LoVo (cell line): ENCODE measurements at places on chromosomes 13 and 19.

GRCh38 chr19:58582985-58583384 lies 9.8 kb upstream of the MZF1 start:
- DNase-seq = no peak

DNA sequence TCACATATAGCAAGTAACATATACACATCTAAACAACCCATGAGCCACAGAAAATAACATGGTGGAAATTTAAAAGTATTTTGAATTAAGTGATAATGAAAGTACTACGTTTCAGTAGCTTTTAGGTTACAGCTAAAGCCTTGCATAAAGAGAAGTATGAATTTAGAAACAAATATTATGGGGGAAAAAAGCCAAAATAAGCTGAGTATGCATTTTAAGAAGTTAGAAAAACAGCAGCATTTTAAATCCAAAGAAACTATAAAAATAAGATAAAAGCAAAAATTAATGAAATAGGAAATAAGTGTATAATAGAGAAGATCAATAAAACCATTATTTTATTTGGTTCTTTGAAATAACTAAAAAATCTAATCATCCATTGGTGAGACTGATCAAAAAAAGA lies 89.8 kb upstream of the ARHGEF7 start:
- no peak for DNase-seq

DNA sequence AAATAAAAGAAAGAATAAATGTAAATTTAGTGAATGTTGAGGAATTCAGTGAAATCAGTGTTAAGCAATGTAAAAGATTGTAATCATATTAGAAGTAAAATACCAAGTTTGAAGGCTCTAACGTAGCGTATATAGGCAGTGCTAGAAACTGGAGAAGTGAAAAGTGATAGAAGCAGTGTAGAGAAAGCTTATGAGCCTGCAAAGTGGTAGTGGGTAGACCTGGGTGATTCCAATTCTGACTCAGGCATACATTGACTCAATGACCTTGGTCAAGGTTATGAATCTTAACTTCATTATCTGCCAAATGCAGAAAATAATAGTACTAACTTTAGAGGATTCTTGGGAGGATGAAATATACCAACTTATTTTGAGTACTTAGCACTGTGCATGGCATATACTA lies 4.1 kb downstream of the SLC10A2 start:
- no peak for DNase-seq

- no peak for DNase-seq
Observed at GRCh38 chr19:6362027-6362350, 658 bp downstream of the CLPP start.

GRCh38 chr13:23504180-23504579 lies 66.0 kb upstream of the TNFRSF19 start:
- DNase-seq = peak; percentile 38

DNA sequence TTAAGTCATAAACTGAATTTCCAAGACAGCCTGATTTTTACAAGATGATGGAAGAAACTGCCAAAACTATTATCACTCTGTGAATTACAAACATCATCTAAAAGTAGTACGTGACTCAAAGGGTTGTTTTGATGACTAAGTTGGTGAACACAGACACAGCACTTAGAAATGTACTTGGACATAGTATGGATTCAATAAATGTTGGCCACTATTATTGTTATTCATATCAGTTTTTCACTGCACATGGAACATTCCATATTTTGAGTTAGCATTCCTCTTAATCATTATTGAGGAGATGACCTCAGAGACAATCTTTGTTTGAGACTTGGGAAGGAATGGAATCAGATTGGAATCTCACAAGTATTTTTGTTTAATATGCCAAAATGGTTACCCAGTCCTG lies 172.9 kb downstream of the OXGR1 start:
- no peak for DNase-seq

GRCh38 chr13:47158593-47158992 lies 261.7 kb upstream of the HTR2A start:
- no peak for DNase-seq

DNA sequence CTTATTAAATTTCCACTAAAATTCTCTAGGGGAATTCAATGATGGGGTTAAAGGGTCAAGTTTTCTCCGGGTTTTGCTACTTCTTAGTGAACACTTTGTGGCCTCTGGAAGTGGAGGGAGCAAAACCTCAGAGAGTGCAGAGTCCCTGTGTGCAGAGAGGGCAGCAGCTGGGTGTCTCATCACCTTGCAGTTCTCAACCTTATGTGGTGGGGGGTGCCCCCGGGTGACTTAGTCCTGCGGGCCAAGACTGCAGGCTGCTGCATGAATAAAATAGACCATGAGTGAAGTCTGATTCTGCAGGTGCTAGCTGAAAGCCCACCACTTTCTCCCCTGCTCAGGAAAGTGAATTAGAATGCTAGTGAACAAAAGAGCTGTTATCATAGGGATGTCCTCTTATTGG lies 191.6 kb downstream of the DLEU7 start:
- DNase-seq = no peak

- no peak for DNase-seq
Observed at GRCh38 chr19:40507892-40508291, 41.1 kb downstream of the SPTBN4 start.

- DNase-seq = no peak
Observed at GRCh38 chr13:31919971-31920726, 111.4 kb upstream of the FRY start.

GRCh38 chr13:106096661-106097092 lies 438.8 kb downstream of the EFNB2 start:
- DNase-seq = peak; percentile 94

DNA sequence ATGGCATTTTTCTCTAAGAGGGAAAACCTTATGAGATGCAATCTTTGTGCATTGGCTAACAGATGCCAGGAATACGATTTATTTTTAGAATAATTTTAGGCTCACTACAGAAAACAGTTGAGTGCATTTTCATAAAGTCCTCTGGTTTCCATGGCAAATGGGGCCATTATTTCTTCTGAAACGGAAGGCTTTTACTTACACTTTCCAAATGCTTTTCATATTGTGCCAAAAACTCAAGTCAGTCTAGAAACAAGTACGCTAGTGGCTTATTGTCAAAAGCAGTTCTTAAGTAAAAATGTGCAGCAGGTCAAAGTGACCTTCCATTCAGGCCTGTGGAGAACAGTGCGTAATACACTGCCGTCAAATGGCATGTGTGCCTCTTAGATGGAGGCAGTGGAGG lies 628.7 kb downstream of the EFNB2 start:
- DNase-seq = no peak

GRCh38 chr13:90201676-90202460 lies 1145.6 kb upstream of the MIR17HG start:
- no peak for DNase-seq

- DNase-seq = peak; percentile 98
Observed at GRCh38 chr19:19618219-19619051, at the start of gene PBX4. Gene PBX4, minus strand, starts transcription at chr19:19618687. Its CDS starts 58 bp downstream, at chr19:19618629.

GRCh38 chr13:40319699-40320579 lies 346.5 kb downstream of the FOXO1 start:
- DNase-seq = no peak

- no peak for DNase-seq
Observed at GRCh38 chr19:6249296-6249695, 30.5 kb downstream of the MLLT1 start.

GRCh38 chr13:100470866-100471505 lies 117.6 kb downstream of the GGACT start:
- no peak for DNase-seq

- no peak for DNase-seq
Observed at GRCh38 chr13:43986421-43986981, 106.8 kb downstream of the LACC1 start.

DNA sequence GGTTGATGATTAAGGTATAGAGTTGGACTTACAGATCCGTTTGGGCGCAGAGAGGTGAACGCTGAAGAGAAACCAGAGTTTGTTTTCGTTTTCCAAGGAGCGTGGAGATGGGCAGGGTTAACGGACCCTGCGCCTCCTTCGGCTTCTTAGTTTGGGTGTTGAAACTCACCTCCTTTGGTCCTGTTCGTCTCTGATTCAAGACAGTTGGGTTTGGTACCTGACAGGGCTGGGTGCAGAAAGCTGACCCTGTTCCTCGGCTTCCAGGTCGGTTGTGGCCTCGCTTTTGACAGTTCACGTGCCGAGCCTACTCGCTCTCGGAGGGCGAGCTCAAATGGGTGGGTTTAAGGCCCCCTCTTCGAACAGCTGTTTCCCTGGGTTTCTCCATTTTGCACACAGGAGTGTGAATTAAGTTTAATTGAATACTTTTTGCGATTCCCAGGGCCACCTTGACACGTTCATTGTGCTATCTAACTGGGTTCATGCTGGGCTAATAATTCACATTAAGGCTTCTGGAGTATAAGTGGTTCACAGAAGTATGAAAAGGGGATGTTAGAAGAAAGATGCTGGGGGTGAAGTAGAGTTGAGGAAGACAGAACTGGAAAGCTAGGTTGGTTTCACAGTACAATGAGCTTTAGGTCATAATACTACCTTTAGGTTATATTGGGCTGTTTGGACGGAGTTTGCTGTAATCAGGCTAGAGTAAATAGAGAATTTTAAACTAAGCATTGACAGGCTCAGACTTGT lies 638 bp downstream of the USPL1 start:
- no peak for DNase-seq

- no peak for DNase-seq
Observed at GRCh38 chr13:42350141-42350540, 78.2 kb downstream of the AKAP11 start.

- DNase-seq = no peak
Observed at GRCh38 chr13:94494026-94494425, 14.5 kb upstream of the DCT start.

GRCh38 chr13:59304596-59304995 lies 859.1 kb downstream of the DIAPH3 start:
- no peak for DNase-seq

DNA sequence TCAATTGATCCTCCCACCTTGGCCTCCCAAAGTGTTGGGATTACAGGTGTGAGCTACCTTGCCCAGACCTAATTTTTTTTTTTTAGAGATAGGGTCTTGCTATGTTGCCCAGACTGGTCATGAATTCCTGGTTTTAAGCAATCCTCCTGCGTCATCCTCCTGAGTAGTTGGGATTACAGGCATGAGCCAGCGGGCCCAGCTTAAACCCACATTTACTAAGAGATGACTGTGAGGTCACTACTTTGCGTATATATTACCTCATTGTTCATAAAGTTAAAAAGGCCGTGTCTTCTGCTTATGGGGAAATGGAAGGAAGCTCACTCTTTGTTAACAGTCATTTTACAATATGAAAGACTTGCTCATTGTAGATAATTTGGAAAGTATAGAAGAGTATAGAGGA lies 39.6 kb upstream of the C1QTNF9 start:
- DNase-seq = no peak

DNA sequence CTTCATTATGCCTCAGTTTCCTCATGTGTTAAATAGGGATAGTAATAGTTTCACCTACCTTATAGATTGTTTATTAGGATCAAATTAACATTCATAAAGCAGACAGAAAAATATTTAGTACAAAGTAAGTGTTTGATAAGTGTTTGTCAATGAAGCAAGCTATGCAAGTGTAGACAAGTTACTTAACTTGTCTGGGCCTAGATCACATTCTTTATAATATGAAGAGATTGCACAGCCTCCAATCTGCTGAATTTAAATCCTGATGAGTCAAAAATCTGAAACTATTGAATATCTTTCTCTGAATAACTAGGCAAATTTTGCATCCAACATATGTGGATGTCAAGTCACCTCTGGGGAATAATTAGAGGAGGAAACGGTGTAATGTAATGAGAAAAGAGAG lies 170.5 kb downstream of the MZT1 start:
- DNase-seq = no peak

DNA sequence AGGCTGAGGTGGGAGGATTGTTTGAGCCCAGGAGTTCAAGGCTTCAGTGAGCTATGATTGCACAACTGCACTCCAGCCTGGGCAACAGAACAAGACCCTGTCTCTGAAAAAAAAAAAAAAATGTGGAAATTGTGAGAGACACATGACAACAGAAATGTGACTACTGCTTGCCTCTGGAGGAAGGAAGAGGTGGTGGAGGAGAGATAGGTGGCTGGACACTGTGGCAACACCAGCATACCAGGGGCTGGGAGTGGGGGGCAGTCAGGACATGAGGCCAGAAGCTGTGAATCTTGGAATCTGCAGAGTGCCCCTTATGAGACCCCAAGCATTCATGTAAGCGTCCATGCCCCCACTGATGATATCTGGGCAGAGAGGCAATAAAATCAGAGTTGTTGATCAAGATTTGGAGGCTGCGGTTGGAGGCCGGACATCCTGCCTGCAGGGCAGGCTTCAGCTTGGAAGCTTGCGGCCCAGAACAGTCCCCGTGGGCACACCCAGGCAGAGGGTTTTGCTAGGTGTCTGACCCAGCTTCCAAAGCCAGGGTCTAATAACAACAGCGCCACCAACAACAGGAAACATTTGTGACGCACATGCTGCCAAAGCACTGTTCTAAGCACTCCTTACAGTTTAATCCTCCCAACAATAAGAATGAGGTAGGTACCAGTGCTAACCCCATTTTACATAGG lies 16.9 kb downstream of the FAM187B start:
- DNase-seq = no peak

GRCh38 chr13:44652962-44653660 lies 77.0 kb upstream of the TSC22D1 start:
- DNase-seq = no peak

GRCh38 chr19:17721111-17721628 lies 1.9 kb downstream of the MAP1S start:
- DNase-seq = no peak

DNA sequence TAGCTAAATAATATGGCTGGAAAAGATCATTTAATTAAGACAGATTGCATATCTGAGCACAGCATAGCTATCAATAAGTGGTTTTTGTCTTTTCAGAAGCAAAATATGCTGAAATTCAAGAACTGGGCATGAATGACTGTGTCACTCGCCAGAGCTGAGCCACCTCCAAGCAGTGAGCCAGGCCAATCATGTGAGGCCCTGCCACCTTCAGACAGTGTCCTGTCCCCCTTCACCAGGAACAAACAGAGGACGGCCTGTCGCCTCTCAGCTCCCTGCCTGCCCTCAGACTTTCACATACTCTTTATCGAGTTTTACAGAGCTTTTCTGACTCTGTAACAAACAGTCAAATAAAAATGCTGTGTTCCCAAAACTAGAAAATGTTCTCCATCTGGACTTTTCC lies 171.0 kb upstream of the TSC22D1 start:
- DNase-seq = no peak

- DNase-seq = no peak
Observed at GRCh38 chr13:77915686-77916085, 2.9 kb downstream of the EDNRB start.
